ENCODE measurements at places on chromosomes 3 and 15.

DNA sequence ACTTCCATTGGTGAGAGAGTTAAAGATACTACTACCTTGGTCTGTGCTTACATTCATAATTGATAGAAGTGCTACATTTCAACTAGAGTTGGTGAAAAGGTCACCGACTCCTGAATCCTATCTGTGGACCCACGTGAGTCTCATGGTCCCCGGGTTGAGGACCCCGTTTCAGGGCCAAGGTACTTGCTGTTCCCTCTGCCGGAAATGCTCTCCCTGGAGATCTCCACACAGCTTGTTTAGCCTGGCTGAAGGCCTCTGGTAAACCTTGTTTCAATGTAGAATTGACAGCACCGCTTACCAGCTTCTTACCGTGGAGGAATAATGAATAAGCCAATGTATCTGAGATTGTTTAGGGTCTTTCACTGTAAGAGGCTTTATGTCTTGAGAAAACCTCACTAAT lies 226.0 kb upstream of the GOLGA6L4 start:
- no peak for DNase-seq

- no peak for DNase-seq
These were observed 10.9 kb downstream of the CA12 start for GRCh38 chr15:63370764-63371163.

DNA sequence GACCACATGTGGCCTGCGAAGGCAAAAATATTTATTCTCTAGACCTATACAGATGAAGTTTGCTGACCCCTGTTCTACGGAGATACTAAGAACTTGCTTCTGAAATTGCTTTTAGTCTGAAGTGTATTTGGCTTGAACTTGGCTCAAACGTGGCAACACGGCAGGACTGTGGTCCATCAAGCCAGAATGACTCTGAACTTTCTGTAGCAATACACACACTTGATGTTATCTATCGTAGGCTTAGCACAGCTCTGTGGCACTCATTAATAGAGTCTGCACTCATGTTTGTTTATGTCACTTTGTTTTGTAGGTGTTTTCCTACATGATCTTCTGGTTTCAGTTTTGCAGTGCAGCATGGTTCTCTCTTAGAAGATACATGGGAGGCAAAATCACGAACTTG lies 298.1 kb downstream of the ADAMTS17 start:
- no peak for DNase-seq

DNA sequence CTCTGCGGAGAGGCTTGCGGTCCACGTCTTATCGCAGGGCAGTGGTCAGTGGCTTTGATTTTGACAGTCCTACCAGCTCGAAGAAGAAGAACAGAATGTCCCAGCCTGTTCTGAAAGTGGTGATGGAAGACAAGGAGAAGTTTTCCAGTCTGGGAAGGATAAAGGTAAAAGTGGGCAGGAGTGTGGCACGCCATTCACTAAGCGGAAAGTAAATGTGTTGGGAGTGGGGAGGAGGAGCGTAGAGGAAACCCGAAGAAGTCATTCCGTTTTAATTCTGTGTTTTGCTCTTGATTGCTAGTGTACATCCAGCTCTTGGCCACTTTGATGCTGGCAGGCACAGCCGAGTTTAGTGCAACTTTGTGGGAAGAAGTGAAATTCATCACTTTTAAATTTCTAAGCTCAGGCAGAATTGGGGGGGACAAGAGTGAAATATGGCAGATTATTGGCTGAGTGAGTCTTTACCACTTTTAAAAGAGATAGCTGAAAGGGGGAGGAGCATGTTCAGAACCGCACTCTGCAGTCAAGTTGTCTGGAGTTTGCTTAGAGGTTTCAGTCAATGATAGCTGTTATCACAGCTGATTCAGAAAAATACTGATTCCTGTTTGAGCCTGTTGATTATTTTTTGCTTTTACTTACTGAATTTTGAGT lies 1.8 kb downstream of the ARHGEF26 start:
- DNase-seq: no peak

DNA sequence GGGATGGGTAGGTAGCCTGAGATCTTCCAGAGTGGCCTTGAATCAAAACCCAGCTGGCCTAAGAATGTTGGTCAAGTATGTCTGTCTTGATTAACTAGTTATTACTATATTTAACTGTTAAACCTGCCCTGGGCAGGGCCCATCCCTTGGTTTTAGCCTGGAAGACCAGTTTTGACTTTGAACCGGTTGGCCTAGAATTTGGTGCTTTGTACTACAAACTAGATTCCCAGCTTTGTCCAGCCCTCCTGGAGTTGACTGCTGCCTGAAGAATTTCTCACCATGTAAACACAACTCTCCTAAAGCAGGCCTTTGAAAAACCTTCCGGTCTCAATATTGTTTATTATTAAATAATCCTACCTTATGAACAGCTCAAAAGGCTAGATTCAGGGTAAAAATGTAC lies 16.0 kb downstream of the C15orf62 start:
- no peak for DNase-seq

DNA sequence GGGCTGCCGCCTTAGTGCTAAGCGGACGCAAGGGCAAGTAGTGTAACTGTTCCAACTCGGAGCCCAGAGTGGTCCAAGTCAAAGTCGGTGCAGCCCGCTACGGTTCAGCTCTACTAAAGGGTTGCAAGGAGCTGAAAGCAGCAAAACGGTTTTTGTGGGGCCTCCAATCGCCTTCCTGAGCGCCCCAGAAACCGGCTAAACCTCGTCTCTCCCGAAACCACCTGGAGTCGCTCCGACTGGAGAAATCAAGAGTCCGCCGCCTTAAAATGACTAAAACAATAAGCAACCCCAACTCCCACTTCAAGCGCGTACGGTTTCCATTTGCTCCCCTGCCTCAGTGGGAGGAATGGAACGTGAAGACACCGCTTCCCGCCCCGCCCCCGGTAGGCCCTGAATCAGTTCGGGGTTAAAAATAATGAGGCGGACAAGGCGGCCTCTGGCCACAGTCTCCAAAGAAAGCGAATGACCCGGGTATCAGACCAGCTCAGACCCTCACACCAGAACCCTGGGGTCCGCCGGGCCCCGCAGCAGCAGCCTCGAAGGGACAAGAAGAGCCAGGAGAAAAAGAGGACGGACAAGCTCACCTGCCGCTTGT lies 401 bp downstream of the SEC11A start:
- no peak for DNase-seq

DNA sequence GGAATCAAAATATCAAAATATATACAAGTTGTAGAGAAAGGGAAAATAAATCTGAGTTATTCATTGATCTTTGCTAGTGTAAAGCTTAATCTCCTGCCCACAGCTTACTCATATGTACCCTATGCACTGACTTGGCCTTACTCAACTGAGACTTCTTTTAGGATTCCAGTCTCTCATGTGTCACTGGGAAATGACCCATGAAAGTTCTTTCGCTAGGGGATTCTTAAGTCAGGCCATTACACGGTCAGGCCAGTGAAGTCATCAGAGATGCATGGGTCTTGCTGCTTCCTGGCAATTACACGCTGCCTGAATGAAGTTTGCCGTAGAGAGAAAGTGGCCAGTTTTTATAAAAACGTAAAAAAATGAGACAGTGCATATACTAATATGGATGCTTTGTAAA lies 20.7 kb upstream of the LPP start:
- no peak for DNase-seq

- no peak for DNase-seq
These were observed 5.1 kb downstream of the FAM43A start for GRCh38 chr3:194690501-194691372.

DNA sequence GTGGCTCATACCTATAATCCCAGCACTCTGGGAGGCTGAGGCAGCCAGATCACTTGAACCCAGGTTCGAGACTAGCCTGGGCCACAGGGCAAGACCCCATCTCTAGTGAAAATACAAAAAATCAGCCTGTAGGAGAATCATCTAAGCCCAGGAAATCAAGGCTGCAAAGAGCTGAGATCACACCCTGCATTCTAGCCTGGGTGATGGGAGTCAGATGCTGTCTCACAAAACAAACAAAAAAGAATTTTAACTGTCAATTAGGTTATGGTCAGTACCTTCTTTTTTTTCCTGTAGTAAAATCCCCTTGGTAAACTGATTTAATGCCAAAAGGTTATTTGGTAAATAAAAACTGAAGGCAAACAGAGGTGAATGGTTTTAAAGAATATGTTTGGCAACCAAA lies 29.0 kb downstream of the TMCC1 start:
- no peak for DNase-seq
